ENCODE measurements at places on chromosomes 13 and 19.
A peak's percentile ranks its signal among the peaks of the same experiment; 100 is the strongest.

- no peak for DNase-seq
Observed at GRCh38 chr19:52227196-52227940, 37.5 kb downstream of the PPP2R1A start.

- DNase-seq: no peak
Observed at GRCh38 chr19:3606690-3607289, at the start of gene TBXA2R. TSS of gene TBXA2R (minus strand) at chr19:3606875. CDS start at chr19:3600634, 6,241 bp downstream.

- no peak for DNase-seq
Observed at GRCh38 chr13:77874406-77874805, 44.2 kb downstream of the EDNRB start.

GRCh38 chr13:70967564-70967963 lies 859.3 kb upstream of the KLHL1 start:
- DNase-seq: no peak

- no peak for DNase-seq
Observed at GRCh38 chr19:34974646-34975045, 10.6 kb upstream of the ZNF792 start.

- peak; percentile 10 for DNase-seq
Observed at GRCh38 chr13:94878602-94879165, 166.3 kb upstream of the SOX21 start.

DNA sequence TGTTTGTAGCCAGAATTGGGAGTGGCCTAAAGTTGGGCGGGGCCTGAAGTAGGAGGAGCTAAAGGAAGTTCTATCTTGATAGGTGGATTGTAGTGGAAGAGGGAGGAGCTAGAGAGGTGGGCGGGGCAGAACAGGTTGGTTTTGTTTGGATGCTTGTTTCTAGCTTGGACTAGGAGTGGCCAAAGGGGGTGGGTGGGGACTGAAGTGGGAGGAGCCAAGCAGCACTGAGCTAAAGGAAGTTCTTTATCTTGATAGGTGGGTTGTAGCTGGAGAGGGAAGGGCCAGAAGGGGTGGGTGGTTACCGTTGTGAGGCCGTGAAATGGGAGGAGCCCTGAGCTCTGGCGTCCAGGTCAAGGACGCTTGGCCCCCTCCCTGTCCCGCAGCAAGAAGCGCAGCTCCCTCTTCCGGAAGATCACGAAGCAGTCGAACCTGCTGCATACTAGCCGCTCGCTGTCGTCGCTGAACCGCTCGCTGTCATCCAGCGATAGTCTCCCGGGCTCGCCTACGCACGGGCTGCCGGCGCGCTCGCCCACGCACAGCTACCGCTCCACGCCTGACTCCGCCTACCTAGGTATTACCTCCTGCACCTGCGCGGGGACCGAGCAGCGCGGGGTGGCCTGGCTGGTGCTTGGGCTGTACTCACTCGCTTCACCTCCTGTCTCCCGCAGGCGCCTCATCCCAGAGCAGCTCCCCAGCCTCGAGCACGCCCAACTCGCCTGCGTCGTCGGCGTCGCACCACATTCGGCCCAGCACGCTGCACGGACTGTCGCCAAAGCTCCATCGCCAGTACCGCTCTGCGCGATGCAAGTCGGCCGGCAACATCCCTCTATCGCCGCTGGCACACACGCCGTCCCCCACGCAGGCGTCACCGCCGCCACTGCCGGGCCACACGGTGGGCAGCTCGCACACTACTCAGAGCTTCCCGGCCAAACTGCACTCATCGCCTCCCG lies 8.0 kb downstream of the DNASE2 start:
- DNase-seq: no peak

DNA sequence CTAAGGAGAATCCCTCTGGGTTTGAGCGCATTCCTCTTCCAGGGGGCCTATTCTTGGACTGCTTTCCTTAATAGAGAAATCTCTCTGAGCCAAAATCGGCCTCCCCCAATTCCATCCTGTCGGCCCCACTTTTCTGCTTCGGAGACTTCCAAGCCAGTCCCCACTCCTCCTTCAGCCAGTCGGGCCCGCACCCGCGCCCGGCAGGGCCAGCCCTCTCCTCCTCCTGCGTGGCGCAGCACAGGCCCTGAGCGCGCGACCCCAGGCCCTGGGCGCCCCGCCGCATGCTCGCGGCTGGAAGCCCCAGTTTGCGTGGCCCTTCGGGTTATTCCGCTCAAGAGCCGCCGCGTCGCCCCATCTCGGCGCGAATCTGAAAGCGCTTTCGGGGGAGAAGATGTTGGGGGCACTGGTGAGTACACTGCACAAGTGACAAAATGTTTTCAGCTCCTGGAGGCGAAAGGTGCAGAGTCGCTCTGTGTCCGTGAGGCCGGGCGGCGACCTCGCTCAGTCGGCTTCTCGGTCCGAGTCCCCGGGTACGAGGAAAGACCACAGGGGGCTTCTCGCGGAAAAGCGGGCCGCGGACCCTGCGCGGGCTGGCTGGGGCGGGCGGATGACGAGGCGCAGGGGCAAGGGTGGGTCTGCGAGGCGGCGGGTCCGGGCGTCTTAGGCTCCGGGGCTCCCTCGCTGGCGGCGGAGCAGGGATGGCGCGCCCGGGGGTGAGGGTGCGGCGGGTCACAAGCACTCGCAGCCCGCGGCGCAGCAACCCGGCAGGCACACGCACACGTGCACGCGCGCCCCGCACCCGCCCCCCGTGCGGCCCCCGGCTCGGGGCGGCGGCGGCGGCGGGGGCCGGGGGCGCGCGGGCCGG lies at the start of gene IL17D:
IL17D (plus strand) TSS at position 785 of the 865 bp plus-strand sequence. CDS start 303 bp downstream, outside the sequence.
- DNase-seq: peak; percentile 34

DNA sequence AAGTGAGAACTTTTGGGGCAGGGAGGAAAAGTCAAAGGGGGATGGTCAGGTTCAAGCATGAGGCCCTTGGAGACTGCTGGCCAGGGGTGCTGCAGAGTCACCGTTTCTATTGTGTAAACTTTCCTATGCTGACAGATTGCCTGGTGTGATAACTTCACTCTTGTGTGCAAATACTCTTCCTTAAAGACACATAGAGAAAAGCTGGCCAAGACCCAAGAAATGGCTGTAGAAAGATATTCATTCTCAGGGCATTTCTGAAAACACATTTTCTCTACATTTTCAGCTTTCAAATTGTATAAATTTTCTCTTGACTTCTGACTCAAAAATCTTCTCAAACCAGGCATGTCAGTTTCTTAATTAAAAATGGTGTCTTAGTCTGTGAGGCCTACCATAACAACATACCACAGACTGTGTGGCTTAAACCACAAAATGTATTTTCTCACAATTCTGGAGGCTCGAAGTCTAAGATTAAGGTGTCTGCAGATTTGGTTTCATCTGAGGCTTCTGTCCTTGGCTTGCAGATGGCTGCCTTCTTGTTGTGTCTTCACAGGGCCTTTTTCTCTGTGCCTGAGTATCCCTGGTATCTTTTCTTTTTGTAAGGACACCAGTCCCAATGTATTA lies 304.5 kb downstream of the KCNRG start:
- DNase-seq: no peak

DNA sequence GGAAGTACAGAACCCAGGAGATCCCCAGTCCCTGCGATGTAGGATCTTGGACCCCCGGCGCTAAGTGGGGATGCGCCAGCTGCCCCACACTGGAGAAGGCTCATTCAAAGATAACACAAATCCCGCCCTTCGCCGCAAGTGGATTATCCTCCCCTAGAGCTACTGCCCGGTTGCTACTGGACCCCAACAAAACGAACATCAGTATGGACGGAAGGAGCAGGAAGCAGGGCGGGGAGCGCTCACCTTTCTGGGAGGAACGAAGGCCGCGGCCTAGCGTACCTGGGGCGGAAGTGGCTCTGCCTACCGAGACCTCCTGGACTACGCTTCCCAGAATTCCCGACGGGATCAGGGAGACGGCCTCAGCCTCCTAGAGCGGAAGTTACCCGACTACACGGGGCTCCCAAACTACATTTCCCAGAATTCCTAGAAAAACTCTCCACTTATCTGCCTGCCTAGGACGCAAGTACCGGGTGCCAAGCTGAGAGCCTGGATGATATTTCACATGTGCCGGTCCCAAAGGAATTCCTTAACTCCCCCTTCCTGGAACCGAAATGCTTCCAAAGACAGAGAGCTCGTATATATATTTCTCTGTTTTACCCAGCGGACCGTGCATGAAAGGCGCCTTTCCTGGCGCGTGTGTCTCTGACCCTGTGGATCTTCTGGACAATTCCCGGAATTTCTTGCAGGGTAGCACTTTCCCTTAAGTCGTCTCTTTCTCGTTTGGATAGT lies at the start of gene ZNF112:
ZNF112 (minus strand) TSS at position 298 of the 729 bp plus-strand sequence. CDS start 16,141 bp downstream, outside the sequence.
- peak; percentile 94 for DNase-seq

DNA sequence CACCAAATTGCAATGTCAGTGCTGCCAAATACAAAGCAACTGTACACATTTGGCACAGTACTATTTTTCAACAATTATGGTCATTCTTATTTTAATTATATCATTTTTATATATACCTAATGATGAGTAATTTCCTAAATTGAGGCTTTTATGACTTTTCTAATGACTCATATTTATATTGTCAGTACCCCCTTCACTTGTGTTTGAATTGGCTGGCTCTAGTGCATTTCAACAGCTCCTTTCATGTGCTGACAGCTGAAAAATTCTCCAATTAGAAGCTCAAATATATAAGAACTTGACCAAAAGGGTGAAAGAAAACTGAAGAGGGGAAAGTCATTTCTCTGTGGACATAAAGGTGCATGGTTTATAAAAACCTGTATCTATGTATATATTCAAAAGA lies 263.3 kb downstream of the SLITRK1 start:
- peak; percentile 85 for DNase-seq

DNA sequence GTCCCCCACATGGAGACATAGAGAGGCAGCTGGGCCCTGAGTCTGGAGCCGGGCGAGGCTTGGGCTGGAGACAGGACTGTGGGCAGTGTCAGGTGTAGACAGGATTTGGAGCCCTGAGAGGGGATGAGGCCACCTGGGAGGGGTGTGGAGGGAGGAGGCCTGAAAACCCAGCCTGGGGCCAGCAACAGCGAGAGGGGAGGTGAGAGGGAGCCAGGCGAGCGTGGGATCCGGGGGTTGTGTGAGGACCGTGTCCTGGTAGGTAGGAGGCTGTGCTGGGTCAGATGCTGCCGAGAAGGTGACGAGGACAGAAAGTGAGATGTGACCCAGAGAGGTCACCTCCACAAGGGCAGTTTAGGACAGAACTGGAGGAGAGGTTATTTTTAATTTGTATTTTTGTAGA lies 7.4 kb downstream of the MPND start:
- no peak for DNase-seq

- DNase-seq: no peak
Observed at GRCh38 chr19:31491242-31491641, 142.0 kb upstream of the TSHZ3 start.

DNA sequence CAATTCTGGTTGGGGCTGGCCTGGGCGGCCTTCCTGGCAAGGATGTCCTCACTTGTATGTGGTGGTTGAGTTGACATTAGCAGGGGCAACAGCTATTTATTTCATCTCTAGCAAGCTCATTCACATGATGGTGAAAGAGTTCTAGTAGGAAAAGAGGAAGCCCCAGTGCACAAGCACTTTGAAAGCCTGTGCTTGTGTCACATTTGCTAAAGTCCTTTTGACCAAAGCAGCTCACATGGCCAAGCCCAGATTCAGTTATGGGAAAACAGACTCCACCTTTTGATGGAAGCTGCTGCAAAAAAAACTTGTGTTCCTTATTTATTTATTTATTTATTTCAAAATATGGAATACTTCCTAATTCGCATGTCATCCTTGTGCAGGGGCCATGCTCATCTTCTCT lies 17.2 kb downstream of the GTF2F2 start:
- DNase-seq: no peak

- no peak for DNase-seq
Observed at GRCh38 chr19:28936001-28936400, 276.9 kb downstream of the UQCRFS1 start.

DNA sequence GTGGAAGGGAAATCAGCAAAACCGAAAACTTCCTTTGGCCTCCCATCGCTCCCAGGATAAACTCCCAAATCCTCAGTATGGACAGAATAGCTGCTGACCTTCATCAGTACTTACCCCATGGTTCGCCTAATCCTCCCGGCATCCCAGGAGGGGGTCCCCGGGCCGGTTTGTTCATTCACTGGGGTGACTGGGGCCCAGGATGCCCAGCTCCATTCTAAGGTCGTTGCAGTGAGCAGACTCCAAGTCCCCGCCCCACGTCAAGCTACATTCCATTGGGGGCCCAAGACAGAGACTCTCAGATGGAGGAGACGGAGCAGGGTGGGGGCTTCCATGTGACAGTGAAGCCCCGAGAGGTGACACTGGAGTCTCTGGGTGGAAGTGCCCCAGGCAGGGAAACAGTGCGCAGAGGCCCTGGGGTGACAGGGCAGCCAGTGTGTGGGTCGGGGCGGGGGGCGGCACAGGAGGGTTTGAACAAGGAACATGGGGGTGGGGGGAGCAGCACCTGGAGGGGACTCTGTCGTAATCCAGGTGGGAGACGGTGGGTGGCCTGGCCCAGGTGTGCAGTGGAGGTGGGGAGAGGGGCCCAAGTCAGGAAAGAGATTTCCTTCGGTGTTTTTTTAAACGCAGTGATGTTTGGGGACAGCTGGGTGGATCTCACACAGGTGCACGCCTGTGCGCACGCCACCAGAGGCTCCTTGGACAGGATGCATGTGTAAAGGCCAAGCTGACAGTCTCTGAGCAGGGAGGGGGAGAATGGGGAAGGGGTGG lies 5.1 kb downstream of the SSBP4 start:
- DNase-seq: no peak
